ENCODE measurements at places on chromosomes 11 and 22.

- DNase-seq = no peak
Observed at GRCh38 chr11:105592035-105592434, 17.8 kb upstream of the GRIA4 start.

- DNase-seq = peak; percentile 37
Observed at GRCh38 chr22:46845296-46846149, 83.1 kb downstream of the TBC1D22A start.

DNA sequence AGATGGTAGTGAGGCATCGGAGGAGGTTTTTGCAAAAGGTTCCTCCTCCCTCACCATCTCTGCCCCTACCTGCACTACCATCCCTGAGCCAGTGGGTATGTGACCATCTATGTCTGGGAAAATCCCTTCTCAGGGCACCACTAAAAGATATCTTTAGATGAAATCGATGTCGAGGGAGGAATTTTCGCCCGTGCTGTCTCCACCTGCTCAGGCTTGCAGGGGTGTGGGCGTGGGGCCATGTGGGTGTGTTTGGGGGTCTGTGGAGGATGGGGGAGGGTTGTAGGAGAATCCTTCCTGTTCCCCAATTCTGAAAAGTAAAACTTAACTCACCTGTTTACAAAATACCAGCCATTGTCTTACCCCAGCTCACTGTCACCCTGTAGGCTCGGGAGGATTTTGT lies 12.4 kb downstream of the MPPED1 start:
- no peak for DNase-seq

GRCh38 chr11:134541951-134542350 lies 129.9 kb upstream of the B3GAT1 start:
- DNase-seq = no peak

GRCh38 chr11:102940714-102941588 lies 14.6 kb downstream of the MMP13 start:
- no peak for DNase-seq

DNA sequence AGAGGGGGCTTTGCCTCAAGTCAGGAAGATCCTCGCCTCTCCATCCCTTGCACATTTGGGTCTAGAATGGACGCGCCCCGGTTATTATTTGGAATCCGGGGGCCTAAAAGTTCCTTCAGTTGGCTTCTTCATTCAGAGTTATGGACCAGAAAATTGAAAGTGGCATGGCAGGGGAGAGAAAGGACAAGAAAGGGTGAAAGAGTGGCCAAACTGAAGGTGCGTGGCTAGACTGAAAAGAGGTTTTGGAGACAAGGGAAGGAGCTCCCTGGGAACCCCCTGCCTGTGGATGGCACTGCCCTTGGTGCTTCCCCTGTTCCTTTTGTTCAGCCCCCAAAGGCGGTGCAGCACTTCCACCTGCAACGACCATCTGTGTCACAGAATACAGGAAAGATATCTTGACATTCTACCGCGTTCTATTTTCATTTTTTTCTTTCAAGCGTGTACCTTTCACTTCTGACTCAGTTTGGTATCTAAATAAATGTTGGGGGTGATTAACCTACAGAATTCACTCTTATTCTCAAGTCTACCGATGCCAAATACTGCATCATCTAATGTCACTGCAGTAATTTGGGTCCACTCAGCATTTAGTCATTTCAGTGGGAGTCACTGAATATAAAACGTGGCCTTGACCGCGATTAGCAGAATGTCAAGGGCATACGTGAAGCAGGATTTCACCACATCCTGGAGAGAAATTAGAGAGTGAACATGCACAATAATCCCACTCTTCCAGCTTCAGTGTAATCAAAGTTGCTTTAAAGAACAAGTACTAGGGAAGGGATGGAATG lies 88.1 kb upstream of the ARHGAP32 start:
- no peak for DNase-seq

DNA sequence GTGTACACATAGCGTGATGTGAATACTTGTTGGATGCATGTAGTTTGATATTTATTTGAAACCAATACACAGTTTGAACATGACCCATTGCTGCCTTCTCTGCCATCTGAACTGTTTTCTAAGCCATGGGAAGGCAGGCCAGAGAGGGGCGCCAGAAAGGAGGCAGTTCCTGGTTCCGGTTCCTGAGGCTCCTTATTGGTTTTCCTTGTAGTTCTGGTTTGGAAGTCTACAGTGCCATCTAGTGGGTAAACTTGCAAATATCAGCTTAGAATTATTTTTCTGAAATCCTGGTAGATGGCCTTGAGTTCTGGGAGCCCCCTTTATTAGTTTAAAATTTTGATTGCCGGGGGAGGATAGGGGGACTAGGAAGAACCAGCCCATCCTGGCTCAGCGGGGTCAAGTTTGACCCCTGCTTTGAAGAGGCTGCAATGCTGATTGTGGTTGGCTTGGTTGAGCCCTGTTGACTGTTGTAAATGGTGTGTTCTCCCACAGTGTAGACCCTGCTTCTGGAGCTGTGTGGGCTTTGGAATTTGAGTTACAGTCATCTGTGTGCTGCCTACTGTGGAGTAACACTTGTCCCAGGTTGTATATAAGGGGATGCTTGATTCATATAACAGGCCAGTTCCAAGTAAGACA lies 48.4 kb downstream of the GRAMD1B start:
- DNase-seq = peak; percentile 61

DNA sequence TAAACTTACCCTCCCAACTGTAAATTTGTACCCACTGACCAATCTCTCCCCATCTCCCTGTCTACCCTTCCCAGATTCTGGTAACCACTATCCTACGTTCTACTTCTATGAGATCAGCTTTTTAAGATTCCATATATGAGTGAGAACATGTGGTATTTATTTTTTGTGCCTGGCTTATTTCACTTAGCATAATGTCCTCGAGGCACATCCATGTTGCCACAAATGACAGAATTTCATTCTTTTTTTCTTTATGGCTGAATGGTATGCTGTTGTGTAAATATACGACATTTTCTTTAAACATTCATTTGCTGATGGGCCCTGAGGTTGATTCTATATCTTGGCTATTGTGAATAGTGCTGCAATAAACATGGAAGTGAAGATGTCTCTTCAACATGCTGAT lies 74.7 kb upstream of the RRM1 start:
- DNase-seq = no peak

GRCh38 chr11:126543691-126544090 lies 188.2 kb downstream of the ST3GAL4 start:
- no peak for DNase-seq
